ENCODE measurements at places on chromosomes 16 and 17.
A peak's percentile ranks its signal among the peaks of the same experiment; 100 is the strongest.

GRCh38 chr16:22232277-22233036 is 26.4 kb downstream of the EEF2K start:
- no peak for DNase-seq

DNA sequence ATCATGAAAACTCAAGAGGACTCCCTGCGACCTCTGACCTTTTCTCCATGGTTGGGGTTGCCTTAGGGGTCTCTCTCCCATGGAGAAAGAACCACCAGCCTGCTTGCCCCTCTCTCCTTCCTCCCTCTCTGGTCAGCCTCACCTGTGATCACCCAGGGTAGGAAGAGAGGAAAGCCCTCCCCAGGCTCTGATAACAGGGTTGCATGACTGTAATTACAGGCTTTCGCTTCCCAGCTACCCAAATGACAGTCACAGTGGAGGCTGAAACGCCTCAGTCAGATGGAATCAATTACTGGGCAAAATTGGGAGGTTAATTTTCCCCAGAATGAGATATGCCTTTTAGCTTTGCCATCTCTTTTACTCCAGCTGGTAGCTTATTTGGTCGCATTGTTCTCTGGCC is 265.8 kb upstream of the SOX9 start:
- DNase-seq = no peak

DNA sequence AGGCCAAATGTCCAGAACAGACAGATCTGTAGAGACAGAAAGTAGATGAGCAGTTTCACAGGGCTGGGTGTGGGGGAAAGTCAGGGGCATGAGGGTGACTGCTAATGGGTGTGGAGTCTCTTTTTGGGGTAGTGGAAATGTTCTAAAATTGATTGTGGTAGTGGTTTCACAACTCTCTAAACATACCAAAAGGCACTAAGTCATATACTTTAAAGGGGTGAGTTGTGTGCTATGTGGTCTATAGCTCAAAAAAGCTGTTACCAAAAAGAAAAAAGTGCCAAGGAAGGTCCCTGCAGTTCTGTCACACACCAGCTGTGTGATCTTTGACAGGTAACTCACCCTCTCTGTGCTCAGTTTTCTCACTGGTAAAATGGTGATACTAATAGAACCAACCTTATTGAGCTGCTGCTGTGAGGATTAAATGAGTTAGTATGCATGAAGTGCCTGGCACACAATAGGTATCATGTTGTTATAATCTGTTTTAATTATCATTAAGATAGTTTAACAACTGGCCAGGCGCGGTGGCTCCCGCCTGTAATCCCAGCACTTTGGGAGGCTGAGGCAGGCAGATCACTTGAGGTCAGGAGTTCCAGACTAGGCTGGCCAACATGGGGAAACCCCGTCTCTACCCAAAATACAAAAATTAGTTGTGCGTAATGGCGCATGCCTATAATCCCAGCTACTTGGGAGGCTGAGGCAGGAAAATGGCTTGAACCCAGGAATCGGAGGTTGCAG is 10.3 kb downstream of the ITGAX start:
- peak; percentile 50 for DNase-seq

- DNase-seq = no peak
Observed at GRCh38 chr17:1232786-1233185, 37.5 kb upstream of the BHLHA9 start.

- DNase-seq = no peak
Observed at GRCh38 chr16:50539053-50539695, 9.0 kb upstream of the NKD1 start.

DNA sequence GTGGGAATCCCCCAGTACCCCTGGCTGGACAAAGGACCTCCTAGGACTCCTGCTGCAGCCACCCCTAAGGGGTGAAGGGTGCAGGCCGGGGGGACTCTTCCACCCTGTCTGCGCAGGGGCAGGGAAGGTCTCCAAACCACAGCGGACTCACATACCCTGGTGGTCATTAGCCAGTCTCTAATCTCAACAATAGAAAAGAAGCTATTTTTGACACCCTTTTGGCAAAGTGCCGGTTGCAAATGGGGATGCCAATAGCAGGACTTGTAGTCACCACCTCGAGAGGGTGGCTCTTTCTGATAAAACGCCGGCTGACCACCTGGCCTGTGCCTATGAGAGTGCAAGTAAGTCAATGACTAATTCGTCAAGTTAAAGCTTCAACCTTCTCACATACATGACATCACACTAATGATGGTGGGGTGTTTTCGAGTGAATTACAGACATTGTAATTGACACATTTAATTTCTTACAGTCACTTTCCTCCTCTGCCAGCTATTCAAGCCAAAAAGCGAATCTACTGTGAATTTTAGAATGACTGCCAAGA is 23.1 kb upstream of the DNAH17 start:
- no peak for DNase-seq

DNA sequence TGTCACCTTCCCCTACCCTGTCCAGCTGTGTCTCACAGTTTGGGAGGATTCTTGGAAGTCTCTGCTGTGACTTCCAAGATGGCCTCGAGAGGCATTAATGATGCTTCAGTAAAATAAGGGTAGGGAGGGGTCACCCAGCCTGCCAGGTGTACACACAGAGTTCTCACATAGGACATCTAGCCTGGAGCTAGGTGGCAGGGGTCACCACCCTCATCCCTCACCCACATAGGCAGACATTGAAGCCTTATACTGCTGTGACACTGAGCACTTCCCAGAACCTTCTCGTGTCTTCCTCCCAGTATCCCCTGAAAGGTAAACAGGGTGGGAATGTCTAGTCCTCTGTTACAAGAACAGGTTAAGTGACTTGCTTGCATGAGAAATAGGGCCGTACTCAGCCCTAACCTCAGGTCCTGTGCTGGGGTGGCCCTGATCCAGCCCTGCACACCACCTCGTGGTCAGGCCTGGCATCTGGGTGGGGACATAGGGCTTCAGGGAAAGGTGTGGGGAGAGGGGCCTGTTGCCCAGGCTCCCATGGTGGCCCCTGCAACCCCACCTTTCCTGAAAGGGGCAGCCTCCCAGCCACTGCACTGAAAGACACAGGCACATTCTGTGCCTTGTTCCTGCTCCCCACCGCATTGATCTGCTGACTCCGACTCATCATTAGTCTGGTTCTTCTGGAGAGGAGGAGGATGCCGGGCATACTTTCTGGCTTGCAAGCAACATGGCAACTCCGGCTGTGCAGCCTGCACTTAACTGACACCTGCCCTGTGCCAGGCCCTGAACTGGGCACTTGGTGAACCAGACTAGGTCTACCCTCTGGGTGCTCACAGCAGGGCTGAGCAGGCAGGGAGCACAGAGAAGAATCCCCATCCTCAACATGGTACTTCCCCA is 3.6 kb upstream of the MMP15 start:
- no peak for DNase-seq

DNA sequence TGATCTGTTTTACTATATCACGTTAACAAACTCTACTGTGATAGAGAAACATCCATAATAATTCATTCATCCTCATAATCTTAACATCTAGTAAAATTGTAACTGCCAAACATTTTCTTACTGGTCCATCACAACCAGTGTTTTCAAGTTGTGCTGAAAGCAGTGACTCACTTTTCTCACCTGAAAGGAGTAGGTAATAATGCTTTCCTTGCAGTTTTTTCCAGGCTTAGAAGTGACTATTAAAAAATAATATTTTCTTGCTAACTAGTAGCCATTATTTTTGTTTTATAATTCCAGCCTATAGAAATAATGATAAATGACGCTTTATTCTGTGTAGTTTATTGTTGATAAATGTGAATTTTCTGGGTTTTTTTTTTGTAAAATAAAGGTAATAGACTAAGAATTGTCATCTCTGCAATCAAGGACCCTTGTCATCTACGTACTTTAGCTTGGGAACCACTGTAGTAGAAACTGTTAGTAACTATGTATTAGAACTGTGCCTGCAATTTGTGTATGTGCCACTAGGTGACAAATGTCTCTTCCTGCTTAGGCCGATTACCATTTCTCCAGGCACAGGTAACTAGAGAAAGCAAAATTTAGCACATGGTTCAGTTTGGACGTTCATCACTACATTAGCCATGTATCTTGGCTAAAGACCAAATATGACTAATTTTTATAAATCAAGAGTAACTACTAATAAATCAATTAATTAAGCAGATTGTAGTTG is 409.4 kb upstream of the ERCC4 start:
- no peak for DNase-seq

- no peak for DNase-seq
Observed at GRCh38 chr16:54694651-54695050, 236.0 kb upstream of the IRX5 start.

DNA sequence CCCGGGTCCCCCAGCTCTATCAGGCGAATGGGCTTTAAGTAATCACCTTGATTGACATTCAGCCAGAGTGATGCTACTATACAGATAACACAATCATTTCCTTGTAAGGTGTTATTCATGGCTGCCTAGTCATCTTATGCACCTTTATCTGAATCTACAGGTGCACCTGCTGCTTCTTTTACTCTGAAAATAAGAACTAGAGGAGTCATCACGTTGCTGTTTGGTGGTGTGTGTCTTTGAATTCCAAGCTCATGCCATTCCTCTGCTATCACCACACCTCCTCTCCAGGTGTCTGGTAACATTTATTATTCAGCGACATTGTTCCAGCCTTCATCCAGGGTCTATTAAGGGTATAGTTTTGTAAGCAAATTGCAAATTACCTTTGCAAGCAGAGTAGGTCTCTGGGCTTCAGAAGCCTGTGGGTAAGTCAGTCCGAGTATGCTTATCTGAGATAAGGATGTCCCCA is 51.9 kb downstream of the NOS2 start:
- DNase-seq = no peak

DNA sequence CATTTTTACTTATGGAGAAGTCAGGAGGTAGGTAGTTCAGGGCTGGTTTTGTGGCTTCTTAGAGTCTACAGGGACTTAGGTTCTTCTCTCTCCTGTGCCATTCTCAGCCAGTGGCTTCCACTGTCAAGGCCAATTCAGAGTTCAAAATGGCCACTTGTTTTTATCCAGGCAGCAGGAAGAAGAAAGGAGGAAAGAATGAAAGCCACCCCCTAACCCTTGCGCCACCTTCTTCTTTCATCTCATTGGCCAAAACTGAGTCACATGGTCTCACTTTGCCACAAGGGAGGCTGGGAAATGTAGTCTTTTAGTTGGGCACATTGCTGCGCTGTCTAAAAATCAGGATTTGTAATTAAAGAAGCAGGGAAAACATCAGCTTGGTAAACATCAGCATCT is 60.8 kb upstream of the MED9 start:
- peak; percentile 56 for DNase-seq

- no peak for DNase-seq
Observed at GRCh38 chr17:34874478-34874877, 86.8 kb downstream of the CCT6B start.

DNA sequence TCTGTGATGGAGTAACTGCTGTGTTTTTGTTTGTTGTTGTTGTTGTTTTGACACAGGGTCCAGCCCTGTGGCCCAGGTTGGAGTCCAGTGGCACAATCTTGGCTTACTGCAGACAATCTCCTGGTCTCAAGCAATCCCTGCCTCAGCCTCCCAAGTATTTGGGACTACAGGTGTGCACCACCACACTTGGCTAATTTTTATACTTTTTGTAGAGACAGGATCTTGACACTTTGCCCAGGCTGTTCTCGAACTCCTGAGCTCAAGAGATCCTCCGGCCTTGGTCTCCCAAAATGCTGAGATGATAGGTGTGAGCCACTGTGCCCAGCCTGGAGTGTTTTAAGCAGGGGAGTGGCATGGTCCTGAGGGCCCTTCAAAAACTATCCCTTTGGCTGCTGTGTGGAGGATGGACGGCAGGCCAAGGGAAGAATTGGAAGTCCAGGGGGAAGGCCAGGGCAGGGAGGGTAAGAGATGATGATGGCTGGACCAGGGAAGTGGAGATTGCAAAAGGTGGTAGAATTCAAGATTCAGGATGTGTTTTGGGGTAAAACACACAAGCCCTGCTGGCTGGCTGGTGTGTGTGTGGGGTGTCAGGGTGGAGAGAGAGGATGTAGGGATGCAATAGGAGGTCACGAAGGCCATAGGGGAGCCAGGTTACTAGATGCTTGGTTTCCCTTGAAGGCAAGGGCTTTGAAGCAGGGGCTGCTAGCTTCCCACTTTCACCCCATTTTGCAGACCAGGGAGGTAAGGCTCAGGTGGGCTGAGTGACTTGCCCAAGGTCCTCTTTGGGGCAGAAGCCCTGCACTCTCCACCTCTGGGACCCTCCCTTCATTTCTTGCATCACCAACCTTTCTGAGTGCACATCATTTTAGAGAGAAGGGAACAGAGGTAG is 18.8 kb upstream of the PLLP start:
- no peak for DNase-seq

DNA sequence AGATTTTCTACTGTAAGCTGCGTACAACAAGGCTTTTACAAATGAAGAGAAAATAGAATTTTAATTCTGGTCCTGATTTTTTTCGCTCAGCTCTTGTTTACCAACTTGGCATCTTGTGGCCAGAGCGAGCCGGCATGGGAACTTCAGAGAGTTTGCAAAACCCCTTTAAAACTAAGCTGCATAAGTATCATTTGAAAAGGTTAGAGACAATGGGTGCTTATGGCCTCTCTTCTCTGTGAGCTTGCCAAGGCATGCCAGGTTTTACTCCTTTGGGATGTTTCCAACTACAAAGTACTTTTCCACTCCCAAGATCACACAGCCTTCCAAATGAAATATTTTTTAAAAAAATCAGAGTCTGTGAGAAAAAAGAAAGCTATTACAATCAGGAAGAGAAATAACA is 62.4 kb upstream of the FA2H start:
- no peak for DNase-seq

DNA sequence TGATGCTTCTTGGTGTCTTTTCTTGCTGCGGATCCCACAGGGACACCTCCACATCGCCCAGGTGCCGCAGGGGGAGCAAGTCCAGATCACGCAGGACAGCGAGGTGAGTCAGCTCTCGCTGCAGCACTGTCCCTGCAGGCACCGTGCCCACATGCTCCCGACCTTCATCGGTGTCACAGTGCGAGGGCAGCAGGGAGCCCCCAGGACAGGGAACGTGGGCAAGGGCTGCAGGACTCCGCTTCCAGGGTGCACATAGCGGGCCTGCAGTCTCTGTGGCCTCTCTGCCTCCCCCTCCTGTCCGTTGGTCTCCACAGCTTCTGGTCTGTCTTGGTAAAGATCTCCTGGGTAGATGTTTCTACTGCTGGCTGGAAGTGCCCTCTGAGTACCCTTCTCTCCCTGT is 84.1 kb downstream of the BANP start:
- DNase-seq = no peak

DNA sequence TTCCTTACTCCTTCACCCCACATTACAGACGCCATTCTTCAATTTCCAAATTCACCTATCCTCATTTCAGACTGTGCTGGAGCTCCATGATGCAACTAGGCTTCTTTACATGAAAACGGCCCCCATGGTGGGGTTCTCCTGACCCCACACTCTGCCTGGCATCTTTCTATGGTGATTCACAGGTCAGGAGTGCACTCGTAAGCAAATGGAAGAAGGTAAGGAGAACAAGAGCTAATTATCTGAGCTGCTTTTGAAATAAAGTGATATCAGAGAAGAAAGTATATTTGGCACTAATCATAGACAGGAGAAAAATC is 27.5 kb upstream of the SUPT4H1 start:
- no peak for DNase-seq

GRCh38 chr17:30534298-30534697 is 57.1 kb downstream of the GOSR1 start:
- no peak for DNase-seq
